NCI-H446 (cell line): ENCODE measurements at places on chromosomes 7 and 10.

- DNase-seq, result no peak
Measured at GRCh38 chr7:159142730-159143129, 1.9 kb downstream of the VIPR2 start.

DNA sequence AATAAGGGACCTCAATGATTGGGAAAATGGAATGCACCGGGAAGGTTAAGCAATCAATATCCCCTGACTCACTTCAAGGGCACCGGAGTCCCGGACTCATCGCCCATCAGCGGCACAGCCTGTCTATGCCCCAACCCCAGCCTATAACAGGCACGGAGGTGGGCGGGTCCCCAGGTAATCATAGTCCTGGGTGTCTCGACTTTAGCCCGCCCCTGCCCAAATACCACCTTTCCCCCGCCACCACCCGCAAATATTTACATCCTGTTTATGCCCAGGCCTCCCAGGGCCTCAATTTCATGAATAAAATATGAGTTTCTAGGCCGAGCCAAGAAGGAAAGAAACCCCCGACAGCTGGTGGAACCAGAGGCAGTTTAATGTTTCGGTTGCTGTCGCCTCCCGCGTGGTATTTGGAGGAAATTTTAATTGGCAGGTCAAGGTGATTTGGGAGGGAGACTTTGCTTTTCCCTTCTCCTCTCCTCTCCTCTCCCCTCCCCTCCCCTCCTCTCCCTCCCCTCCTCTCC lies 15.6 kb upstream of the RFC2 start:
- DNase-seq, result peak; percentile 64

- no peak for DNase-seq
Measured at GRCh38 chr7:3909128-3909527, 608.1 kb downstream of the SDK1 start.

GRCh38 chr7:34064519-34065158 lies 159.3 kb downstream of the BMPER start:
- DNase-seq, result peak; percentile 30

GRCh38 chr7:148973256-148973655 lies 55.0 kb downstream of the PDIA4 start:
- no peak for DNase-seq

DNA sequence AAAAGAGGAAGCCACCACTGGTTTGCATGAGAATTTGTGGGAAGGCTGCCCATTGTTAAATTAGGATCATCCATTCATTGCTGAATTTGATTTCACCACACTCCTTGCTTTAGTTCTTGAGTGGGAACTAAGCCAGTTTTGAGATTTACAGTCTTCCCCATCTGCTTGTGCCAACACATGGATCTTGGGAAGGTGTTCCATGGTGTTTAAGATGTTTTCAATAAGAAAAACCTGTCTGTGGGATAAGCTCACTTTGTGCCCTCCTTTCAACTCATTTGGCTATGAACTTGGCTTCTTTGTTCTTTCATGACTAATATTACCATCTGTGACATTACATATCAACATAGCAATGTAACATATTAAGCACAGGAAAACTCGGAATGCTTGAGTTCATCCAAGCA lies 73.2 kb downstream of the INHBA start:
- DNase-seq, result no peak

DNA sequence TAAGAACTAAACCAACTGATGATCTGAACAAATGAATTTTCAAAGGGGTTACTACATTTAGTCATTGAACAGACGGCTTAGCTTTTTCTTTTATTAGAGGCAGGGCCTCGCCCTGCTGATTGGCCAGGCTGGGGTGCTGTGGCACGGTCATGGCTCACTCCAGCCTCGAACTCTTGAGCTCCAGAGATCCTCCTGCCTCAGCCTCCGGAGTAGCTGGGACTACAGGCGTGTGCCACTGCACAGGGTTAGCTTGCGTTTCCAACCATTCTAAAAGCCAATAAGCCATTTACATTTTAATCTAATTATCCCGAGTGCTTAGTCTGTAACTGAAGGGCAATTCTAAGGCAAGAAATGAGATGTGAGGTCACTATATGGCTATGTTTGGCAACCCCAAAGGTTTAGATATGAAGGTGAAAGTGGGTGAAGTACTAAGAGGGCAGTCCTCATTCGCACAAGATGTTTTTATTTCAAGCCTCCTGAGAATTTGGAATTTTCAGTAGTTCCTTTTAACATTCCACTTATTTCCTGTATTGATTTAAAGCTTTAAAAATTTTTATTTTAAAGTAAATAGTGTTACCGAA lies 1.6 kb upstream of the CDK13 start:
- DNase-seq, result no peak
